NCI-H1092 (cell line): ENCODE measurements at places on chromosomes 12 and 14.

GRCh38 chr12:108129017-108129812, at the start of gene WSCD2:
WSCD2 (plus strand) TSS chr12:108129288; CDS start chr12:108195833, 66,545 bp downstream.
- peak; percentile 27 for DNase-seq

- no peak for DNase-seq
These were observed 369.0 kb downstream of the ATP23 start for GRCh38 chr12:58310368-58310767.

GRCh38 chr14:102502571-102502970, 7.0 kb downstream of the ANKRD9 start:
- no peak for DNase-seq

DNA sequence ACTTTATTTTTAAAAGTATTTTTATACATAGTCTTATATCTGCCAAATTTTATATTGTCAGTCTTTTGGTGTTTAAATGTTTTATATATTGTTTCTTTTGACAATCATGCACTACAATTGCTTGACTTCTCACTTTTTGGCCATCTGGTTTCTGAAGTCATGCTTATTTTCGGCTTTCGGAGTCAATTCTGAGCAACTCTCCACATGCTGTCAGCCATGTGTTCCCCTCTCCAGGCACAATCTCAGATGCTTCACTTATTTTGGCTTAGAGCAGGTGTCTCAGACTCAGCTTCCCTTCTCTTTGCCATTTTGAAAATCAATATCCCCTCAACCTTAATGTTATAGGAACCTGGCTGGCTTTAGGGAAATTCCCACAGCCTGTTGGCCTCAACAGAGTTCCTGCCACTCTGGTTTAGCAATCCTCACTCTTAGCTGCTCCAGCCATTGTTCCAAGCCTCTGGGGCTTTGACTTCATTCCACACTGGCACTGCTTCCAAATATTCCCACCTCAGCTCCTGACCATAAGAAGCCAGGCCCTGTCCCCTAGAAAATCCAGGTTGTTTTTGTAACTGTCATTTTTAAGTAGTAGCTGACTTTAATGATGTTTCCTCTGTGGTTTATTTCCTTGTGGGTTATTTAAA, 125.5 kb upstream of the FAR2 start:
- DNase-seq, result no peak

GRCh38 chr12:71393625-71394024, 46.0 kb upstream of the LGR5 start:
- no peak for DNase-seq

GRCh38 chr14:71122866-71123565, 215.8 kb downstream of the PCNX1 start:
- DNase-seq, result no peak

DNA sequence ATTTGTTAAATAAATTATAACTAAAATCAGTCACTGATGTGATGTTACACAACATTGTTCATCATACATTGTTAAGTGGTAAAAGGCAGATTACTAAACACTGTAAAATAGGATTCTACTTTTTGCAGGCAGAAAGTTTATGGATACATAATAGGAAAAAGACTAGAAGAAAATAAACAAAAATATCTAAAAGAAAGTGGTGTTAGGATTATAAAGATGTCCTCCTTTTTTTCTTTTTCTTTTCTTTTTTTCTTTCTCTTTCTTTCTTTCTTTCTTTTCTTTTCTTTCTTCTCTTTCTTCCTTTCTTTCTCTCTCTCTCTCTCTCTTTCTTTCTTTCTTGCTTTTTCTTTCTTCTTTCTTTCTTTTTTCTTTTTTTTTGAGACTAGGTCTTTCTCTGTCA, 39.6 kb upstream of the HELB start:
- no peak for DNase-seq

DNA sequence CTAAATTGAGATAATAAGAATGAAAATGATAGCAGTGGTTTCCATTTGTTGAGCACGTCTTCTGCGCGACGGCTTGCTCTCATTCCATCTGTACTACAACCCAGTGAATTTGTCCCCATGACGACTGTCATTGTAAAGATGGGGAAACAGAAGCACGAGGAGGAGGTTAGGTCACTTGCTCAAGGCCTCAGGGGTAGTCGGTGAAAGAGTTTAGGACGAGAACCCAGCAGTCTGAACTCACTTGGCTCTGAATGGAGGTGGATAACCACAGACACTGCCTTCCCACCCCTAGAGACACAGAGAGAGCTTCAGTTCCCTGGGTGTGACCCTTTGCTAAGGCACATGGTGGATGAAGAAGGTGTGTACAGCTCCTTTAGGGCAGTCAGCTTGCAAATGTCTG, 30.9 kb upstream of the PLEKHG3 start:
- no peak for DNase-seq

DNA sequence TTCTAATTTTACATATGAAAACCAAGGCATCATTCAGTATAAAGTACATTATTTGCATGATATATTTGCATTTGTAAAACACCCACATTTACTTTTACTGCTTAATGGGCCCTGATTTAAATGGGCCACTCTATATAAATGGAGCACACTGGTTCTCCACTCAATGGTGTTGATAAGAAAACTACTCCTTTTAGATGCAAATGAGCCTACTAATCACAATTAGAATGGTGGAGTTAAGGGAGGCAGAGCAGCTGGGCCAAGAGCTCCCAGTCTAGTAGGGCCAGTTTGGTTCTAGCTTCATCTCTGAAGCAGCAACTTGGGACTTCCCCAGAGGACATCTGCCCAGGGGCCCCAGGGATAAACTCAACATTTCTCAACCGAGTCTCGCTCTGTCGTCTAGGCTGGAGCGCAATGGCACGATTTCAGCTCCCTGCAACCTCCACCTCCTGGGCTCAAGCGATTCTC, 120.7 kb downstream of the FOXN3 start:
- DNase-seq, result no peak

DNA sequence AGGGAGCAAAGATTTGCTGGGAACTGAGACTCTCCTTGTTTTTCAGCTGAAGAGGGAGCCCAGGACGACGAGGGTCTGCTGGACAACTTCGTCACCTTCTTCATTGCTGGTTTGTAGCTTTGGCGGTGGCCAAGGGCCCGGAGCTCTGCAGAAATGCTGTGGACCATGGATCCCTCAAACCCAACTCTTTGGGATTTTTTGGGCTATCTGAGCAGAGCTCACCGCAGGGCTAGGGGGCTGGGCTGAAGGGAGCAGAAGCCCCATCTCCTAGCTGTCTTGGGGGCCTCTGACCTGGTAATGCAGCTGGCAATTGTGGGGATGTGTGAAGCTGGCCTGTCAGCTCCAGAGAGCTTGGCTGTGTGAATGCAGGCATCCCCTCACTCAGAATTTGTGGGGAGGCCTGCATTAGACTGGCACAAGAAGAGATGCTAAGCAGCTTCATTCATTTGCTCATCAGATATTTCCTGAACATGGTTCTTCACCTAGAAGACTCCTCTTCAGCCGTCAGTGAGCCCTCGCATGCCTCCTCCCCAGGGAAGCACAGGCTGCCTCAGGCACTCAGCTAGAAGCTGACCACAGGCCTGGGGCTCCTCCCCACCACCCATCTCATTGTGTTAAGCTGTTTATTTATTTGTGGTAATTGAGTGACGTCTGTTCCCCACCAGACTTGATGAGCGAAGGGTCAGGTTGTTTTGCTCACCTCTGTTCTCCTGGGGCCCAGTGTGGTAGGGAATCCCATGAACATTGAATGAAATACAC, 32.2 kb downstream of the CYP46A1 start:
- no peak for DNase-seq

DNA sequence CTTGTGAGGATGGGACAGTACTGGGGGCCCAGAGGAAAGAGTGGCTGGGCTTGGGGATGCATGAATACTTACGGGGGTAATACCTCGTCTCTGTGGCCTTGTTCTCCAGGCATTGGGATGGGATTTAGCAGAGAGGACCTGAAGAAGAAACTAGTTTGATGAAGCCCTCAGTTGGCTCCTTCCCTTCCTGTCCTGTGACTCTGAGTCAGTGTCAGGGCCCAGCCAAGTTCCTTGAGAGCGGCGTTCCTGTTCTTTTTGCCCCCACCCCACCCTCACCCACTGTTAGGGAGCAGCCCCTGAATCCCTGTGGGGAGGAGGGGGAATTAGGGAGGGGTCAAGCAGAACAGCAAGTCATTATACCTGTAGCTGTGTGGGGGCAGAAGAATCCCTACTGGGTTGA, 5.2 kb upstream of the LRP1-AS start:
- no peak for DNase-seq

DNA sequence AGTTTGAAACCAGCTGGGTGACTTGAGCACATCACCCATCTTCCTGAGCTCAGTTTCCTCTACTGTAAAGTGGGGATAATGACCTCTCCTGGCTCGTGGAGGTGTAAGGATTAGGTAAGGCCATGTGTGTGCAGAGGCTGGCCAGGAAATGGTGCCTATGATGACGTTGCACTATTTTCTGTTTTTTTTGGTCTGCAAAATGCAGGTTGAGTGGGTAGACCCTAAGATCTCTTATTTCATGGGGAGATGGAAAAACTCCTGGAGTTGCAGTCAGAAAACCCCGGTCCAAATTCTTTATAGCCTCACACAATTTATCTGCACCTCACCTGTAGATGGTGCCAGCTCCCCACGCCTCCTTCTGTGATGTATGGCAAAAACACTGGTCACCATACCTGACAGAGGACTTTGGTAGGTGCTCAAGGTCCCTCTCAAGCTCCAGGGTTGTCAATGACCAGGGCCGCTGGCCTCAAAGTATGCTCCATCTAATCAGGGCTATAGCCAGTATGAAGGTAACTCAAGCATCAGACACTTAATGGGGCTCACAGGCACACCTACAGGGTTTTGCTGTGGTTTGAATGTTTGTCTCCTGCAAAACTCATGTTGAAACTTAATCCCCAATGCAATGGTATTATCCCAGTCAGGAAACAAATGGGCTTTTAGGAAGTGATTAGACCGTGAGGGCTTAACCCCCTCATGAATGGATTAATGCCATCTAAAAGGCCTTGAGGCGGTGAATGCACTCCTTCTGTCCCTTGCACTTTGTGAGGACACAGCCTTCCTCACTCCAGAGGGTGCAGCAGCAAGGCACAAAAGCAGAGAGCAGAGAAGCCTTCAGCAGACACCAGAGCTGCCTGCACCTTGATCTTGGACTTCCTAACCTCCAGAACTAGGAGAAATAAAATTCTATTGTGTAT, 17.6 kb downstream of the C14orf132 start:
- DNase-seq, result no peak

DNA sequence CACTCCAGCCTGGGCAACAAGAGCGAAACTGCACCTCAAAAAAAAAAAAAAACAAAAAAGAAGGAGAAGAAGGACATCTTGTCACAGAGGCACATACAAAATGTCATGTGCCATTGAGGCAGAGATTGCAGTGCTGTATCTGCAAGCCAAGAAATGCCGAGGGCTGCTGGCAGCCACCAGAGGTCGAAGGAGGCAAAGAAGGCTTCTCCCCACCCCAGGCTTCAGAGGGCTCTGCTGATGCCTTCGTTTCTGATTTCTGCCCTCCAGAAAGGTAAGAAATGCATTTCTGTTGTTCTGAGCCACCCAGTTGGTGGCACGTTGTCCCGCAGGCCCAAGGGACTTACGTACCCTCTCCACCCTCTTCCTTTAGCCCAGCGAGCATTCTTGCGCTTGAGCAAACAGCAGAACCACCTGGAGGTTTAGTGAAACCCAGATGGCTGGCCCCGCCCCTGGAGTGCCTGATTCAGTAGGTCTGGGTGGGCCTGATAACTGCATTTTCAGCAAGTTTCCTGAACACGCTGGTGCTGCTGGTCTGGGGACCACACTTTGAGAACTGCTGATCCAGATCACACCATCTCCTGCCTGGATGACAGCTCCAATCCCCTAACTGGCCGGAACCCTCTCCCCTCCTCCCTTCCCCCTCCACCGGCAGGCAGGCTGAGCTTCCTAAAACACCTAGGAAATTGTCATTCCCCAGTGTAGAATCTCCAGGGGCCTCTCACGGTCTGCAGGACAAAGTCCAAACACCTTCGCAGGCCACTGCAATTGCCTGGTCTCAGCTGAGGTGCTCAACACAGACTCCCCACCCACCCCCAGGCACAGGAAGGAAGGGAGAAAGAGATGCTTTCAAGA, 21.1 kb upstream of the SCARB1 start:
- no peak for DNase-seq

DNA sequence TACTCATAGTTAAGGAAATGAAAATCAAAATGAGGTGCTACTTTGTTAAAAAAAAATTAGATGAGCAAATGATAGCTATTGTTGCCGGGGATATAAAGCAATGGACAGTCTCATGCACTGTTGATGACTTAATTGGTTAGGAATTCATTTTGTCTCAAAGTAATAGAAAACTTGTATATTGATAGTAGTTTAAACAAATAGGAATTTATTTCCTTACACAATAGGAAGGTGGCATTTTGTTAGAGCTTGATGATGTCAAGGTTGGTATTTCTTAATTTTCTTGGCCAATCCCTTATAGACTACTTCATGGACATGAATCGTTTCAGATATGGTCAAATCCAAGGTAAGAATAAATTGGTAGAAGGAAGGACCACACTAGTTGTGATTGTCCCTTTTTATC, 7.8 kb downstream of the PRPF39 start:
- DNase-seq, result no peak
